ENCODE measurements at places on chromosomes 1 and 21. TPM values are rescaled to one million over a fixed set of nuclear protein-coding genes. Genes with fewer than 3 reads are reported as not detected.

DNA sequence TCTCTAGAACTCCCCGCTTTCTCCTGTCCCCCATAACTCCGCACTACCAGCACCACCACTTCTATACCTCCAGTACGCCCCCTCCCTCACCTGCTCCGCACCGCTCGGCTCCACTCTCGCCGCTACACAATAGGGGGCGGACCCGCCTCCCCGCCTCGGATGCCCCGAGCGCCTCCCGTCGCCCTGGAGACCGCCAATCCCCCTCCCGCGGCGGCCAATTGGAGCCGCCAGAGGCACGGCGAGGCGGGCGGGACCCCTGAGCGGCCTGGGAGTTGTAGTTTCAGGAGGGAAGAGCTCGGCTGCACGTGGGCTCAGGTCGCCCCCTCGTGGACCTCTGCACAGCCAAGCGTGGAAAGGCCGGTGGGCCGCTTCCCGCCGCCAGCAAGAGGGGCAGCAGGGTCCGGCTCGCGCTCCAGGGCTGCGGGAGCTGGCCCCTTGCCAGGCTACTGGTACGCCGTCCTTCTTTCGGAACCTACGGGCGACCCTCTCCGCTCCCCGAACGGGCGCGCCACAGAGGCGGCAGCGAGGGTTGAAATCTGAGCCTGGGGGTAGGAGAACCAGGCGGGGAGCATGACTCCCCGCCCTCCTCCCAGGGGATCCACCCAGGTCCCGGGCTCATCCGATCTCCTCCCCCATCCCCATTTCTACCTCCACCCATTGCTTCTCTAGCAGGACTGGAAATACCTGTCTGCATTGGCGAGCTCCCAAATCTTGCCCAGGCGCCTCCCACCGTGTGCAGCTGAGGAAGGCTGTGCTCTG, at the start of gene IGSF9:
IGSF9 (minus strand) TSS at position 131 of the 759 bp plus-strand sequence. CDS start 2,159 bp downstream, outside the sequence.
- DNase-seq, result no peak

- no peak for DNase-seq
Observed at GRCh38 chr1:209607102-209607794, 23.7 kb downstream of the CAMK1G start.

- DNase-seq, result no peak
Observed at GRCh38 chr21:32131960-32132359, 146.9 kb downstream of the MIS18A start.

DNA sequence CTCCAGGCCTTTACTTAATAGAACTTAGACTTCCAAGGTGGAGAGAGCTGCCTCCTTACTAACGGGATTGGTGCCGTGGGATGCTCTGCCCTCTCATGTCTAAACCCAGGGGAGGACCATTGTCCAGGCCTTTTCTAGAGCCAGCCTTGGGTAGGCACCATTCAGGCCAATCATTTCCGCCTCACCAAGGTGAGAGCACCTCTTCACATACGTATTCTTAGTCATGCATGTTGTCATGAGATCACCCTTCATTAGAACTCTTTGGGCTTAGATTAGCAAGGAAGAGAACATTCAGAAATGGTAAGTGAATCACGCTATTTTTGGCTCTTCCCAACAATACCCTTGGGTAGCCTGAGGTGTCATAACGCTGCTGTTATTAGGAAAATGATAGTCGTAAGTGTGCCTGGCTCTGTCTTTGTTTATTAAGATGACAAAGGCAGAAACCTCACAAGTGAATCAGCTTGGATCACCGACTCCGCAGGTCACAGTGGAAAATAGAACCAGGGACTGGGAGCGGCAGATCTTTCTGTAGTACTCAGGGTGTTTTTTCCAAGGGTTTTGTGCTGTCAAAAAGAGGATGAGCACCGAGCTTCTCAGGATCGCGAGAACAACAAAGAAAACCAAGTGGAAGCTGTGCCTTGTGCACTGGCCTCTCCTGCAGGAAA, 55.0 kb downstream of the HUNK start:
- DNase-seq, result no peak

- DNase-seq, result no peak
Observed at GRCh38 chr1:232376632-232377493, 253.1 kb downstream of the SIPA1L2 start.

GRCh38 chr1:110087812-110088738, 17.6 kb upstream of the ALX3 start:
- no peak for DNase-seq

DNA sequence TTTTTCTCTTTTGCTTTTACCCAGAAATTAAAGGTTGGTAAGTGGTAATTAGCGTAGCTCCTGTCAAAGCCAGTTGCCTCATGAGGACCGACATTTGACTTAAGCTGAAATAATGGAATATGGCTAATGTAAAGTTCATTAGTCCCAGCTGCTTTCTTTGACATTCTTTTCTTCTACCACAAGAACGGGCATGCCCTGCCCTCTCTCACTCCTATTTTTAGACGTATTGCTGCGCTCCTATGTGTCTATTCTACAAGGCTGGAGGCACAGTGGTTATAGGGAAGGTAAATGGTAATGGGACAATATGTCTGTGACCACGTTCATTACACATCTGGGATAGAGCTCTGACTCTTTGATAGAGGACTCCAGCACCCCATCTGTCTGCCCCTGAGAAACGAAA, 6.8 kb downstream of the CORT start:
- no peak for DNase-seq

GRCh38 chr1:117037802-117038201, 22.3 kb upstream of the TTF2 start:
- no peak for DNase-seq

DNA sequence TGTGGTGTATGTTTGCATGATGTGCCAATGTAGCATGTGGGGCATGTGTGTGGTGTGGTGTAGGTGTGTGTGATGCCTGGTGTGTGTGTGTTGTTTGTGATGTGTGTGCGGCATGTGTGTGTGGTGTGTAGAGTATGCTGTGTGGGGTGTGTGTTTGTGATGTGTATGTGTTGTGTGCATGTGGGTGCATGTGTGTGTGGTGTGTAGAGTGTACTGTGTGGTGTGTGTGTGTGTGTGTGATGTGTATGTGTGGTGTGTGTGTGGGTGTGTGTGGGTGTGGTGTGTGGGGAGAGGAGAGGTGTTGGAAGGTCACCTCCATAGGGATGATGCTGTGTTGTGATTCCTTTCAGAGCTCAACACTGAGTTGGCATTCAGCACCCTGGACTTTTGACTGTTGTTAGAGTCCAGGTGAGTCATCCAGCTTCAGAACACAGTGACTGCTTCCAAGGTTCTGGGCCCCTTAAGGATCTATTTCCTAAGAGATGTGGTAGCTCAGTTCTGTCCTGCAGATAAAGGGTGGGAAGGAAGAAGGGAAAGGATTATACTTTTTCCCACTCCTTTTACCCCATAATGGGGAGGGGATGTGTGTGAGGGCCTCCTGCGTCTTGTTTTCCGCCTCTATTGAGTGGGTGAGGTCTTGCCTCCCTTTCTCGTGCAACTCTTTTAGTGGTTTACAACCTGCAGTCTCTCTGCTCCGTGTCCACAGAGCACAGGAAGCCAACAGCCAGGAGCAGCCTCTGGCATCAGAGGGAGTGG, 47.6 kb downstream of the RHOU start:
- DNase-seq, result no peak

DNA sequence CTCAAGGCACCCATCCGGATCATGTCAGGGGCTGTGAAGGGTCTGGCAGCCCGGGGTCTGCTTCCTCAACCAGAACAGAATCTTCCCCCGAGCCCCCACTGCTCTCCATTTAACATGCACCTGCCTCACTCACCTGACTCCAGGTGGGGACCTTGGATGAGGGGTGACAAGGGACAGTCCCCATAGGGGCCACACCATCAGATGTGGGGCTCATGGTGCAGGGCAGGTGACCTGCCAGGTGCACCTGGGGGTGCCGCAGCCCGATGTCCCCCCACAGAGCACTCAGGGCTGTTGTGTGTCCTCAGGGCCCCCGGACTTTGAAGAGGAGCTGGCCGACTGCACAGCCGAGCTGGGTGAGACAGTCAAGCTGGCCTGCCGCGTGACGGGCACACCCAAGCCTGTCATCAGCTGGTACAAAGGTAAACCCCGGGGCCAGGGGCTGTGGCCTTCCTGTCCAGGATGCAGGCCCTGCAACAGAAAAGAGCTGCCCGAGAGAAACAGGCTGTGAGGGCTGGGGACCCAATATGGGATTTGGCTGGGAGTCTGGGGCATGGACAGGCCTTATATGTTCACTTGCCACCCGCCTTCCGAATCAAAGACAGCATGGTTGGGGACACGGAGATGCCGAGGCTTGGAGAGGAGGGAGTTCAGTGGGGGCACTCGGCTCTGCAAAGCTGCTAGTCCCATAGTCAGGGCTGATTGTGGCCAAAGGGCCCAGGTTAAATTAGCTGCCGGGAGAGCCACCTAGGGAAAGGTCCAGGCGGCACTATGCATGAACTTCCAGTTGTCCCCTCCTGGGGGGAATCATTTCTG, 64.6 kb downstream of the TRIM11 start:
- no peak for DNase-seq

GRCh38 chr1:209755926-209756614, at the start of gene TRAF3IP3:
Gene TRAF3IP3 (plus strand): TSS chr1:209756053. CDS start chr1:209760040, 3,987 bp downstream.
- no peak for DNase-seq

GRCh38 chr1:111654839-111655238, 35.2 kb downstream of the RAP1A start:
- DNase-seq, result no peak

DNA sequence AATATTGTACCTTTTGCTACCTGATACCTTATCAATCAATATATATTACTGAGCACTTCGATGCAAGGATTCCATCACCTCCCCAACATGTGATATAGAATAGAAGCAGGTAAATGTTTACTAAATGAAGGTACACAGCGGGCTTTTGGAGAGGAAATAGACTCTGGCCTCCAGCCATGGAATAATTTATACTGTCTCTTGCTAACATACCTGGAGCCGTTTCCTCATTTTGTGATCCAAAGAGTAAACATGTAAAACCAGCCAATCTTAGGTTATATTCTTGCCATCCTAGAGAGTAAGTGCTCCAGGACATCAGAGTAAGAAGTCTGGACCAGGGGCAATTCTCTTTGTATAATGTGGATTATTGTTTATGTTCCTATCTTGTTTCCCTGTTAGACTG, 39.4 kb downstream of the NDUFS5 start:
- no peak for DNase-seq

- DNase-seq, result peak; percentile 61
Observed at GRCh38 chr1:224929335-224930237, at the start of gene DNAH14. Gene DNAH14 (plus strand): TSS chr1:224929675. CDS start chr1:224952703, 23,028 bp downstream.

GRCh38 chr1:111512132-111512889, 8.9 kb upstream of the ADORA3 start:
- no peak for DNase-seq

GRCh38 chr1:4716406-4716805, 62.0 kb downstream of the AJAP1 start:
- no peak for DNase-seq

GRCh38 chr1:235076504-235077162, 52.0 kb downstream of the TOMM20 start:
- no peak for DNase-seq

DNA sequence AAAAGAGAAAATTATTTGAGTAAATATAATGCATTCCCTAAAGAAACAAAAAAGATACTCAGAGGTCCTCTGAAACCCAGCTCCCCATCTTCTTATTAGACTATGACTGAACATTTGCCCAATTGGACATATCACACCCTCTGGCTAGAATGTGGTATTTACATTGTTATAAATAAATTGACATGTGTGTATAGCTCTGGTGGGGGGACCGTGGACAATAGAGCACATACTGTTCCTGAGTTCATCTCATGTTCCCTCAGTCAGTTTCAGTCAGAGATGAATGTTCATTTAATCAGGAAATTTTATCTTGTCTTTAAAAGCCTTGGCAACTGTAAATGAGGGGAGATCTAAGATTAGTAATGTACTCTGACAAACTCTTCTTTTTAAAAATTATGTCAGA, 459.3 kb upstream of the ADAMTS5 start:
- DNase-seq, result no peak

DNA sequence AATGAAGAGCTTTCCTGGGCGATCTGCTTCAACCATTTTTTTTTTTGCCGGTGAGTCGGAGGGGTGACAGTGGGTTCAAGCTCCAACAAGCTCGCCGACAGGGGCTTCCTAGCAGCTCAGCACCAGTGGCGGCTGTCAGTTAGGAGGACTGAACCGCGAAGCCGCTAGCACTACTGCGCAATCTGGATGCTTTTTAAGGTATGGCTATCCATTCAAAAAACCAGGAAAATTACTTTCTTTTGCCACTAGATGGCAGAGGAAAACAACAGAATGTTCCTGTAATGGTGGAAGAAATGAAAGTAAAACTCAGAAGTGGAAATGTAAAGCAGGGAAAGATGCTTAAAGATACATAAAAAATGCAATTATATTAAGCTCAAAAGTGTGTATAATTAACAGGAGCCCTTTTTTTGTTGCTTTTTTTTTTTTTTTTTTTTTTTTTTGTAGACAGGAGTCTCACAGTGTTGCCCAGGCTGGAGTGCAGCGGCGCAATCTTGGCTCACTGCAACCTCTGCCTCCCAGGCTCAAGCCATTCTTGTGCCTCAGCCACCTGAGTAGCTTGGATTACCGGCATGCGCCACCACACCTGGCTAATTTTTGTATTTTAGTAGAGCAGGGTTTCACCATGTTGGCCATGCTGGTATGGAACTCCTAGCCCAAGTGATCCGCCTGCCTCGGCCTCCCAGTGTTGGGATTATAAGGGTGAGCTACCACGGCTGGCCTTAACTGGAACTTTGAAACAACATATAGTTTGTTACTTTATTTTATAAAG, 8.5 kb downstream of the KYAT3 start:
- DNase-seq, result no peak

- no peak for DNase-seq
Observed at GRCh38 chr1:230375147-230375546, 51.0 kb downstream of the PGBD5 start.

- no peak for DNase-seq
Observed at GRCh38 chr1:211520641-211521040, 28.7 kb upstream of the RD3 start.

DNA sequence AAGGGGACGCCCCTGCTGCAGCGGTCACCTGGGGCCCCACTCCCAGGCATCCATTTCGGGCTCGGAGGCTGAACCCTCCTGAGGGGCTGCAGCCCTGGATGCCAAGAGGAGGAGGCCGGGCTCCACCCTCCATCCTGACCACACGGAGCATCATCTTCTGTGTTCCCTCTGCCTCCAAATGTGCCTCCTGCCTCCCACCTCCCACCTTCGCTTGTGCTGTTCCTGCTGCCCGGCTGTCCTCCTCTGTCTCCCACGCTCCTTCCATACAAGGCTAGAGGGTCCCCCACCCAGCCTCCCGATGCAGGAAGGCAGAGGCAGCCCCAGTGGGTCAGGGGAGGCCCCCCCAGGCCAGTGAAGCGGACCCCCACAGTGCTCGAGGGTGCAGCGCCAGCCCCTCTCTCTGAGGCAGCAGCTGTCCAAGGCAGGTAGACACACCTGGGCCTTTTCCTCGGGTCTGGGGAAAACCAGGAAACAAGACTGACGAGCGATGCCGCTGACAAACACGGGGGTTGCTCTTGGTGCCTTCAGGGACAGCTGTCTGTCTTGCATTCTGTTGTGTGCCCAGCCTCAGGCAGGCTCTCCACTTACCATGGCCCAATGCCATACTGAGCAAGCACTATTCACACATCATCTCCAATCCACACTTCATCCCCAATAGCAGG, 16.8 kb upstream of the PLEKHG5 start:
- DNase-seq, result no peak

LCE1B gene
- polyA plus RNA-seq, result not detected

CNR2 gene
- polyA plus RNA-seq, result 0.07 TPM

FAM131C gene
- 1.0 TPM for polyA plus RNA-seq

PGLYRP4 gene
- not detected for polyA plus RNA-seq

TRMT1L gene
- 24.9 TPM for polyA plus RNA-seq

BTBD8 gene
- 6.4 TPM for polyA plus RNA-seq

VHLL gene
- not detected for polyA plus RNA-seq

OR2M3 gene
- 0.03 TPM for polyA plus RNA-seq

CHRM3 gene
- 8.4 TPM for polyA plus RNA-seq

GNG4 gene
- 2.9 TPM for polyA plus RNA-seq
